Retina (tissue), 1 donor: ENCODE measurements at places on chromosomes 12 and 14.

GRCh38 chr14:49303946-49304516, 282.1 kb downstream of the RPS29 start:
- DNase-seq, result peak; percentile 50

GRCh38 chr14:38567703-38568102, 311.8 kb upstream of the CLEC14A start:
- DNase-seq, result no peak

DNA sequence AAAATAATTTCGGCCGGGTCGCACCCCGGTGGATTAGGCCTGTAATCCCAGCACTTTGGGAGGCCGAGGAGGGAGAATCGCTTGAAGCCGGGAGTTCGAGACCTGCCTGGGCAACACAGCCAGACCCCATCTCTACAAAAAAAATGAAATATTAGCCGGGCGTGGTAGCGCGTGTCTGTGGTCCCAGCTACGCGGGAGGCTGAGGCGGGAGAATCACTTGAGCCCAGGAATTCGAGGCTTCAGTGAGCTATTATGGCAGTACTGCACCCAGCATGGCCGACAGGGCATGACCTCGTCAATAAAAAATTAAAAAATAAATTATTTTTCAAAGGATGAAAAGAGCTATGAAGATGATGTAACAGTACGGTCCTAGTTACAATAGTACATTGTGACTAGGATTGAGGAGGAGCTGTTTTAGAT, 523 bp downstream of the GTF2H3 start:
- no peak for DNase-seq

DNA sequence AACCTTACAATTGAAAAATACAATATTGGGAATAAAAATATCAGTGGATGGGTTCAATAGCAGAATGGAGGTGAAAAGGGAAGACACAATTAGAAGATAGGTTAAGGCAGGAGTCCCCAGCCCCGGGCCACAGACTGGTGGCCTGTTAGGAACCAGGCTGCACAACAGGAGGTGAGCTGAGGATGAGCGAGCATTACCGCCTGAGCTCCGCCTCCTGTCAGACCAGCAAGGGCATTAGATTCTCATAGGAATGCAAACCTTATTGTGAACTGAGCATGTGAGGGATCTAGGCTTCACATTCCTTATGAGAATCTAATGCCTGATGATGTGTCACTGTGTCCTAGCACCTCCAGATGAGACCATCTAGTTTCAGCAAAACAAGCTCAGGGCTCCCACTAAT, 27.3 kb upstream of the ST8SIA1 start:
- DNase-seq, result no peak

- peak; percentile 68 for DNase-seq
Observed at GRCh38 chr12:1162081-1162760, 171.2 kb downstream of the ERC1 start.

DNA sequence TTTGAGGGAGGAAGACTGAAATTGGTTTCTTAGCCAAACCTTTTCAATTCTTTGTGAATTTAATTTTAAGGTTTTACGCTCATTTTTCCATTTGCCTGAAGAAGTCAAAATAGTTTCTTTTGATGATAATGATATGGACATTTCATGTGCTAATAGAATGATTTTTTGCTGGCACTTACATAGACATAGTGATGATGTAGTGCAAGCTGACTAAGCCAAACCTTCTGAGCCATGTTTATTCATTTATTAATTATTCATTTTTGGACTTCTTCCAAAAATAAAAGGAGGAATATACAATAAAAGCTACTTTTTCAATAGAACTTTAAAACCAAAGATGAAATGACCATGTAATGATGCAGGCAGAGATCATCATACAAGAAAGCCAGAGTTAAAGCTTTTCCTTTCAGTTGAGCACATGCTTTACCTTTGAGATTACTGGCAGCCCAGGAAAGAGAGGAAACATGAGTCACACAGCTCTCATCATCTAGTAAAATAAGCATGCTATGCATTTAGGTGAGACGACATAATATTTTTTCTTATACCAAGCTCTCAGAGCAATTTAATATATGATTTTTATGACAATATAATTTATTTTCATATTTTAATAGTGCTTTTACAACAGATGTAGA, 24.8 kb downstream of the KCNA1 start:
- no peak for DNase-seq

GRCh38 chr12:130633771-130634170, 82.3 kb downstream of the RIMBP2 start:
- DNase-seq, result peak; percentile 85

DNA sequence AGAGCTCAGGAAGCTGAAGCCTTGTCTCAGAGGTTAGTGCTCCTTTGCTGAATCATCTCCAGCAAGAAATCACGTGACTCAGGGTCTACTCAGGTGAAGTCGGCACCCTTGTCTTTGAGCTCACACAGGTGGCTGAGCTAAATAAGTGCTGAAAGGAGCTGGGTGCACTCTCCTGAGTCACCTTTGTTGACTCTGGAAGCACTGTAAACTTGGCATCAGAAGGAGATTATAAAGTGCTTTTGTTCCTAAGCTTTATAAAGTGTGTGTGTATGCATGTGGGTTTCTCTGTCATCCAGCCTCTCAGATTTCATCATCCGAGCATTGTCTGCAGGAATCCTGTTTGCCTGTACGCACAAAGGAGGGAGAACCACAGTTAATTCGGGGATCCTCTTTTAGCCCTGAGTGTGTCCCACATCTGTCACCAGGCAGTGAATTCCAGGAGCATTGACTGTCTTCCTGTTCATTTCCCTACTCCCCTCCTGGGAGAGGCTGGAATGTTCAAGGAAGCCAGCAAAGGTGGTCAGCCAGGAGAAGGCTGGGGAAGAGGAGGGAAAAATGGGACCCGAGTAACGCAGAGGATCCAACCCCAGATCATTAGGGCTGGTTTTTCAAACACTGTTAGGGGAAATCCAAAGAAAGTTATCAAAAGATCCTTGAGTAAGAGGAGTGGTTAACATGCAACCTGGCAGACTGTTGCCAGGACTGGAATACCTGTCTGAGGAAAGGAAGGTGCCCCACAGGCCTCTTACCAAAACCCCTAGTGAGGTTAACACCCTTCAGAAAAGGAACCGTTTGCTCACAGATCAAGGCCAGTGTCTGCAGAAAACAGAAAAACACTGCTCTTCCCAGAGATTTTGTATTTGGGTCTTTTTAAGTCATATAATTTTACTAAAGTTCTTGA, 157.5 kb upstream of the HIF1A start:
- no peak for DNase-seq

GRCh38 chr12:108017472-108018057, 111.5 kb upstream of the WSCD2 start:
- no peak for DNase-seq

DNA sequence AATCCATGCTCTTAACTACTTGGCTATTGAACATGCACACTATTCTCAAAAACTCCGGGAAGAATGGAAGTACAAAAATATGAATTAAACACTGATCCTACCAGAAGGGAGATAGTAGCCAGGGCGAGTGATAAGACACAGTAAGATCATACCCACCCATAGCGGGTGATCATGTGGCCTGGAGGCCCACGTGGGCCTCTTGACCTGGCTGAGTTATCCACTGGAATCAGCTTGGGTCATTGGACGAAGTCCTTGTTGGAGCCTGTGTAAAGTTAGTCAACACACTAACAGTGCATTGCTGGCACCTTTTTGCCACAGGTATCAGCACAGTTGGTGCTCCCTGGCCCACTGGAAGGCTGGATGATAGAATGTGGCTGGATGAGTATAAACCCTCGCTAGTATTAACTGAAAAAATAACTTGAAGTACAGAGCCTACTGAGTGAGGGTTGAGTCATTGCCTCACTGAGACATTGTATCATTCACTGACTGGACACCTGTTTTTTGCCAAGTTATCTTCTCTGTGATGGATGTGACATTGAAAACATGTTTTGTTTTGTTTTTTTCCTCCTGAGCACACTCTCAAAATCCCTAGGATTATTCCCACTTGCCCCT, 149.2 kb upstream of the FUT8 start:
- no peak for DNase-seq

DNA sequence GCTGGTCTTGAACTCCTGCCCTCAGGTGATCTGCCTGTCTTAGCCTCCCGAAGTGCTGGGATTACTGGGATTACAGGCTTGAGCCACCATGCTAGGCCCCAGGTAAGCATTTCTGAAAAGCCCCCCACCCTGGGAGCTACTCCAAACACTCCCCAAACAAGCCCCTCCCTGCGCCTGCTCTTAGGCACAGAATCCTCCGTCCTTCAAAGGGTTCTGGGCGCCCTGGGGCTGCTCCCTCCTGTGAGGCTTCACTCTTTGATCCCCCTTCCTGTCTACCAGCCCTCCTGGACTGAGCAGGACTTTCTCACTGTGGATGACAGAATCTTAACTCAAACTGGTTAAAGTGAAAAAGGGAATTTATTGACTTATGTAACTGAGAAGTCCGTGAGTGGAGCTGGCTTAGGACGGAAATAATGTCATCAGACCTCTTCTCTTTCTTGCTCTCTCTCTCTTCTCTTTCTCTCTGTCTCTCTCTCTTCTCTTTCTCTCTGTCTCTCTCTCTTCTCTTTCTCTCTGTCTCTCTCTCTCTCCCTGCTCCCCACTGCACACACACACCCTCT, 66.9 kb upstream of the CLMN start:
- no peak for DNase-seq

DNA sequence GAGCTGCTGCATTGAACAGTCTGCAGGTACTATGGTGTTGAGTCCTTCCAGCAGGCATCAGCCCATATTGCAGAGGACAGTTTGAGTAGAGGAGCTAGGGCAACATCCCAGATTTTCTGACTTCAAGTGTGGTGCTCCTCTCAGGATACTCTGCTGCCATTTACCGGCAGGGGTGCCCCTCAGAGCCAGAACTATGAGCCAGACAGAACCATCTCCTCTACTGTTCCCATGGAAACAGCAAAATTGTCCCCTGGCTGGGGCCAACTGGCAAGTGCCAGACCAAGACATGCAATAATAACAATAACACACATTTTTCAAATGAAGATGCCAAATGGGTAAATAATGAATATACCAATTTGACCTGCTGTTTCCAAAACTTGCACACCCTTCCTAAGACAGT, 102.9 kb downstream of the ADCK1 start:
- no peak for DNase-seq

GRCh38 chr12:91347481-91348214, 165.0 kb upstream of the DCN start:
- DNase-seq, result no peak
